ENCODE measurements at places on chromosomes 1 and 21.

- DNase-seq = no peak
Observed at GRCh38 chr21:34995979-34996303, 53.2 kb downstream of the RUNX1 start.

- DNase-seq = no peak
Observed at GRCh38 chr21:39721885-39722284, 23.1 kb upstream of the IGSF5 start.

DNA sequence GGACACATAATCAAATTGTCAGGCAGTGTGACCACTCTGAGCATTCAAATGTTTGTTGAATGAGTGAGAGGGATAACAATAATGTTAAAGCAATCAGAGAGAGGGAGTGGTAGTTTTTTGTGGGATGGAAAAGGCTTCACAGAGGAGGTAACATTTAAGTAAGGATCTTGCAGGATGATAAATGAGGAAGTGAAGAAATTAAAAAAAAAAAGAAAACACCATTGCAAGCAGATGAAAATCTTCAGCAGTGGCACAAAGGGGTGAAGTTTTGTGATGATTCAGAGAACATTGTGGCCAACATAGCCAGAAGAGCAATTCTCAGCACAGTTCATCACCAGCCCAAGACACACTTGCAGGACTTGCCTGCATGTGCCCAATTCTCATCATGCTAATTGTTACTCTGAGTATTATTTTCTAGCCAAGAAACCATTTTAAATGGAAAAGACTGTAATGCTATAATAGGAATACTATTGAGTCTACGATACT lies 35.0 kb downstream of the OVGP1 start:
- no peak for DNase-seq

- DNase-seq = no peak
Observed at GRCh38 chr1:78884685-78885452, 121.7 kb downstream of the ADGRL4 start.

GRCh38 chr1:53420341-53420740 lies 38.9 kb upstream of the DMRTB1 start:
- no peak for DNase-seq

DNA sequence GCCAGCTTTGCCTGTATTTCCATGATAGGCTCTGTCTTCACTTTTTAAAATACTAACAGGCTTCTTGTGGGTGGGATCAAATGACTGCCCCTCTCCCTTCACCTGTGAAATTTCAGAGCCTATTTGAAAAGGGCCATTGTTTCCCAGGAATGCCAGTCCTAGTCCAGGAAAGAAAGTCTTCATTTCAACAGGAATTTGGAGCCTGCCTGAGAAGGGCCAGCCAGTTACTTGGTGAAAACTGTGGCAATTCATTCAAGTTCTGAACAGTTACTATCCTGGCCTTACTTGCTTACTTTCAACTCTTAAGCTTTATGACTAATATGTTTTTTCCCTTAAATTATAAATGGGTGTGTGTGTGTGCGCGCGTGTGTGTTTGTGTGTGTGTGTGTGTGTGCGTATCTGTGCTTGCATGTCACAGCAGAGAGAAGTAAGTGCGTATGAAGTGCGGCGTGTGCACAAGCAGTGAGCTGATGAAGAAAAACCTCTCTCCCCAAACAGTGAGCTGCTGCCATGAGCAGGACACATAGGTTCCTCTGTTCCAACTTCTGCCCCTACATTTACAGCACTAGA lies 67.5 kb upstream of the RNPC3 start:
- DNase-seq = no peak

GRCh38 chr1:24316645-24317044 lies 2.5 kb upstream of the GRHL3 start:
- DNase-seq = no peak

DNA sequence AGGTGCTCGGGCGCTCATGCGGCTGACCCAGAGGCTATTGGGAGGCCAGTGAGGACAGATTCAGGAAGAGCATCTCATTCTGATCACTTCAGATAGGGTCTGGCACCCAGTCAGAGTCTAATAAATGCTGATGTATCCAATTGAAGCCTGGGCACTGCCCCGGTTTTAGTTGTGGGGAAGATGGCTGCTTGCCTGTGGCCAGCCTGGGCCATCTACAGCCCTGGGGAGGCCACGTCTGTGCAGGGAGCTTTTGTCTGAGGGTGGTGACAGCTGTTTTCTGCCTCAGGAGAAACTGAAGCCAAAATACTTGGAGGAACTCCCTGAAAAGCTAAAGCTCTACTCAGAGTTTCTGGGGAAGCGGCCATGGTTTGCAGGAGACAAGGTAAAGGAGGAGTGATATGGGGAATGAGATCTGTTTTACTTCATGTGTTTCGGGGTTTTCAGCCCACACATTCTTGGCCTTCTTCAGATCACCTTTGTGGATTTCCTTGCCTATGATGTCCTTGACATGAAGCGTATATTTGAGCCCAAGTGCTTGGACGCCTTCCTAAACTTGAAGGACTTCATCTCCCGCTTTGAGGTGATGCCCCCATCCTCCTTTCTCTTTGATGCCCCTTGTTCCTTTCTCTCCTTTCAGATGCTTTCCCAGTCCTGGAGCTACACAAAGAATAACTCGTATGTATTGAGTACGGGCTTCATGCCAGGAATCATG lies 2.8 kb downstream of the GSTM5 start:
- no peak for DNase-seq

DNA sequence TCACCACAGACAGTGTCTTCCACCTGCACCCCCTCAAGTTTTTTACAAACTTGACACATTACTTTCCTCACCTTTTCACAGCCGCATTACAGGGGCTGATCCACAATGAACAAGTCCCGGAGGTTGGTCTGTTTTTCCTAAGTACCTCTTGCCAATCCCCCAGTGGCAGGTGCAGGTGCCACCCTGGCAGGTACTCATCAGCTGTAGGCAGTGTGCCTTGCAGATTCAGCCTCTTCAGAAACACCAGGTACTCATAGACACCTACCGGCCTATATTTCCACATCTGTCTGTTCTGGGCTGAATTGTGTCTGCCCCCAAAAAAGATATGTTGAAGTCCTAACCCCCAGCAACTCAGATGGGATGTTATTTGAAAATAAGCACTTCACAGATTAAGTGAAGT lies 81.4 kb upstream of the CNIH3 start:
- no peak for DNase-seq

DNA sequence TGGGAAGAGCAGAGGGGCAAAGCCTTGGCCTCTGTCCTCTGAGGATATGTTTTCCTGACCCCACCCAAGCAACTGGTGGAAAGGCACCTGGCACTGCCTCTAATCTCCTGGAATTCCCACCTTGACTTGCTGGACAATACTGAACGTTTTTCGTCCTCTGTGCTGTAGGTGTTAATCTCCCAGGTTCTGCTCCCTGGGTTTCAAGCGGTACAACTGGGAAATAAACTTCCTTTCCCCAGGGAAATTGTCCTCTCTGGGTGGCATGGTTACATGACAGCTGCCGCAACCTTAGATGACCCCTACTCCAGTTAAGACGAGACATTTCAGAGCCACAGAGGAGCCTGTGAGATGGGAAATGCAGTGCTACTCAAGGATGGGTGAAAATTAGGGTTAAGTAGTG lies 57.3 kb upstream of the BCAR3 start:
- no peak for DNase-seq

DNA sequence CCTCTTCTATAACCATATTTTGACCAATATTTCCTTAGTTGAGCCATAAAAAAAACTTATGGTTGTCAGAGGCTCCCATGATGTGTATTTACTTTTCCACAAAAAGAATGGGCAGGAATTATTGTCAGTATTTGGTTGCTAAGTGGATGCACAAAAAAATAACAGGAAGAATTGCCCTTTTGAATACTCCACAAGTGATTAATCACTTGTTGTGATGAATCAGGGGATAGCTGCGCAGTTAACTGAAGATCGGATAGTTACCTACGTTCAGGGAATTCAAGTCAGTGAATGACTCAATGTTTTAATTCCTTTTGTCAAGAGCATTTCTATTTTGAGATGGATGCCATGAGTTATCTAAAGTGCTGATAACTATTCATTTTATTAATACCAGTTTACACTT lies 785.2 kb upstream of the B3GALT2 start:
- no peak for DNase-seq

- DNase-seq = no peak
Observed at GRCh38 chr1:17186216-17186909, 18.6 kb upstream of the PADI1 start.

- no peak for DNase-seq
Observed at GRCh38 chr1:209989525-209989924, 51.5 kb downstream of the SYT14 start.

DNA sequence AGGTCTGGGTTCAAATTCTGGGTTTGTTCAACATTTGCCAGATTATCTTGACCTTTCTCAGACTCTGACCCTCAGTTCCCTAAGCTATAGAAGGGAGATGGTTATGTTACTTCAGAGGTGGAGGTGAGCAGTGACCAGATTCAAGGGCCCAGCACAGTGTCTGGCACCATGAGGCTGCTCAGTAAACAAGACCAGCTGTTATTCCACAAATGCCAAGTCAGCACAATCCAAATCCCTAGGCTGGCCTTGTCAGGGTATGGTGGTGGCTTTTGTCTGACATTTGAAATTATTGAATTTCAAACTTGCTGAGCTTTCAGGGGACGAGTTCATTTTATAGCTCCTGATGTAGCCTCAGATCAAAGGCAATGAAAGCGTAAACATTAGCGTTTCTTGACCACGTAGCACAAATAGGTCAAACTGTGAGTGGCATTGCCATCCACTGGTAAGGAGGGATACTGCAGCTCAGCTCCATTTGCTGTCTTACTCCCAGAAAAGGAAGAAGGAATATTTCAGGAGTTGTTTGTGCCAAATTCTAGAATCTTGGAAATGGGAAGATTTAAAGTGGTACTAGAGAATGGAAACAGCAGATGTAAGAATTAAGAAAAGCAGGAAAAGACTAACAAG lies 94.3 kb upstream of the EDN2 start:
- no peak for DNase-seq

GRCh38 chr1:21212126-21212525 lies 35.4 kb upstream of the EIF4G3 start:
- no peak for DNase-seq

DNA sequence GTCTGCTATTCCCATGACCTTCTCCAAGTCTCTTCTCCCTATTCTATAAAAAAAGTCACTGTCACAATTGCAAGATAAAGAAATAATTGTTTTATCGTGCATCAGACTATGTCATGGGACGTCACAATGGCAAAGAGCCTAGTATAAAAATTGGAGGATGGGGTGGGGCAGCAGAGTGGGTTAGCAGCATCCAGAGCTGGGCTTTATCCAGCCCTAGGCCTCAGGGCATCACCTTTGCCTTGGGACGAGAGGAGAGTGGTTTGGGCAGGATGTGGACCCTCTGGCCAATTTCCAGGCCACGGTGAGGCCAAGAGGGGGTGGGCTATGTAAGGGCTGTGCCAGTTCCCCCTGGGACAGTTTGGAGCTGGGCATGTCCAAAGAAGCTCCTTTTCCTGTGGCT lies 25.7 kb downstream of the WNT4 start:
- no peak for DNase-seq

- no peak for DNase-seq
Observed at GRCh38 chr1:187236676-187237075, 407.9 kb downstream of the PLA2G4A start.

DNA sequence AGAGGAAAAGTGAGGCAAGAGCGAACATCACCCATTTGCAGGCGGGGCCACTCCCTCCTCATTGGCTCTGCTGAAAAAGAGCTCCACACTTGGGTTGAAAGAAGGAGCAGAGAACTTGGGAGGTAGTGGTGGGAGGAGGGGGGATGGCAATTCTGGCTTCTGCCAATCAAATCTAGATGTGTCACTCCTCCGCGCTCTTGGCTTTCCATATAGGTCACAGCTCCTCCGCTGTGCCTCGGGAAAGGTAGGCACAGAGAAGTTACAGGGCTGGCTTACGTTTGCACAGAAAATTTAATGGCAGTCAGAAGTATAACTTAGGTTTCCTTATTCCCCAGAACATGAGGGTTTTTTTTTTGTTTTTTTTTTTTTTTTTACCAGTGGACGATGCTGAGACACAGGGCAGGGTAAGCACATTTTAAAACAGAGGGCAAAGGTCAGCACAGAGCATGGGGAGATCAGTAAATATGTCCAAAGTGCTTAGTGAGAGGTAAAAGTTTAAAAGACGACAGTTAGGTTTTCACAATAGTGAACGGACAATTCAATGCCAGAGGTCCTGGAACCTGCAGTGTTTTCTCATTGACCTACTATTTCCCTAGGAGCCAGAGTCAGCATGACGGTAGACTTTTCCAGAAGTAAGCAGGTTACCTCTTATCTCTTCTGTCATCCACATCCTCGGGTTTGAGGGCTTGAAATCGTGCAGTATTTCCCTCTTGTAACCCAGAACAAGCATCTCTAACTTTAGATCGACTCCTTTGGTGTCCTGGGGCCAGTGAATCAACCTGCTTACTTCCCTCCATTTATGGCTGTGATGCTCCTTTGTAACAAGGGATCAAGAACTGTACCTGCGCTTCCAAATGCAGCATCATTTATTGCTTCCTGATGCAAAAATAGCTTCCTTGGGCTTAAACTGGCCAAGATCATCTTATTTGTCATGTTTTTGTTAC lies 258.9 kb upstream of the PROX1 start:
- DNase-seq = no peak

DNA sequence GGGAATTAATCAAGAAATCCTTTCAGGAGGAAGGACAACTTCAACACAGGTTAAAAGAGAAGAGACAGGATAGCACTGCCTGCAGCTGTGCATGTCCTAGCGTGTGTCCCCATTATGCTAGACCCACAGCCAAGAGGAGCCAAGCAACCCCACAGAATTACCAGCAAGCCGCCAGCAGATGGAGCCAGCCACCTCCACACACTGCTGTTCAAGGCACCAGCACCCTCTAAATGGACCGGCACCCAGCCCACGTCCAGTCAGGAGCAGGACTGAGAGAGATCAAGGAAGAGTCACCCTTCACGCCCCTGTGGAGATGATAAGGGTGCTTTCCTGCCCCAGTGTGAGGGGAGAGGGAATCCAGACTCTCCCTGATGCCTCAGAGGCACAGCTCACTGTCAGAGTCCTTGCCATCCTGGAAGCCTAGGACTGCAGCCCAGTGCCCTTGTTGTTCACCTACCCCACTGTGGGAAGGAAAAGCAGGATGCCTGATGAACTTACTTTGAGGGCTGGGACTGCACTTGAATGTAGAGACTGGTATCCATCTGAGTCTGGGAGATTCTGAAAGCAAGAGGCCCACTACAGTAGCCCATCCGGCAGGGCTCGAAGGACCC lies 37.1 kb upstream of the CTTNBP2NL start:
- DNase-seq = peak; percentile 41

GRCh38 chr1:8283058-8283884 lies 34.6 kb upstream of the SLC45A1 start:
- DNase-seq = peak; percentile 36

GRCh38 chr1:116710420-116711262 lies 43.1 kb upstream of the IGSF3 start:
- no peak for DNase-seq

DNA sequence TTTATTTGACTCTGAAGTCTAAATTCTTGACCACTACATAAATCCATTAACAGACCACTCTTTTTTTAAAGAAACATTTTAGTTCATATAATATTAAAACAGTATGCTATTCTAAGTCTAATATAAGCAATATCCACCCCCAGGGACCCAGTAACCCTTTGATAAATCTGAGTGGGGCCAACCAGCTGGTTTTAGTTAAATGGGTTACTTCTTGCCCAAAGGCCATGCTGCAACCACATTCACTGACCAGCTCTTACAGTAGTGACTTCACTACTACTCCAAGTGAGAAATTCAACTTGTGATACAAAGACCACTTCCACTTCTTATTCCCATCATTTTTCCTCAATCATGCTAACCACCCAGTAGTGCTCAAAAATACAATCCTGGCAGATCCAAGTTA lies 20.5 kb downstream of the FUBP1 start:
- no peak for DNase-seq

Data from stimulated activated CD4-positive, alpha-beta T cell treated with anti-CD3 and anti-CD28 coated beads, Interleukin-2, amount 100 ng/mL, for 24 hours (primary cell).